ENCODE measurements at places on chromosomes 16 and 17. TPM values are rescaled to one million over a fixed set of nuclear protein-coding genes. Genes with fewer than 3 reads are reported as not detected.

METRNL gene
- 68.4 TPM for total RNA-seq

PPM1D gene
- 7.4 TPM for total RNA-seq

CRYM gene
- 78.2 TPM for total RNA-seq

SDR42E1 gene
- total RNA-seq: 0.92 TPM

SPATA32 gene
- total RNA-seq: not detected

NGFR gene
- total RNA-seq: 4.1 TPM

TAC4 gene
- not detected for total RNA-seq

CETP gene
- total RNA-seq: 0.37 TPM

ANTKMT gene
- total RNA-seq: 31.2 TPM

HBA2 gene
- total RNA-seq: 37.2 TPM

DNA sequence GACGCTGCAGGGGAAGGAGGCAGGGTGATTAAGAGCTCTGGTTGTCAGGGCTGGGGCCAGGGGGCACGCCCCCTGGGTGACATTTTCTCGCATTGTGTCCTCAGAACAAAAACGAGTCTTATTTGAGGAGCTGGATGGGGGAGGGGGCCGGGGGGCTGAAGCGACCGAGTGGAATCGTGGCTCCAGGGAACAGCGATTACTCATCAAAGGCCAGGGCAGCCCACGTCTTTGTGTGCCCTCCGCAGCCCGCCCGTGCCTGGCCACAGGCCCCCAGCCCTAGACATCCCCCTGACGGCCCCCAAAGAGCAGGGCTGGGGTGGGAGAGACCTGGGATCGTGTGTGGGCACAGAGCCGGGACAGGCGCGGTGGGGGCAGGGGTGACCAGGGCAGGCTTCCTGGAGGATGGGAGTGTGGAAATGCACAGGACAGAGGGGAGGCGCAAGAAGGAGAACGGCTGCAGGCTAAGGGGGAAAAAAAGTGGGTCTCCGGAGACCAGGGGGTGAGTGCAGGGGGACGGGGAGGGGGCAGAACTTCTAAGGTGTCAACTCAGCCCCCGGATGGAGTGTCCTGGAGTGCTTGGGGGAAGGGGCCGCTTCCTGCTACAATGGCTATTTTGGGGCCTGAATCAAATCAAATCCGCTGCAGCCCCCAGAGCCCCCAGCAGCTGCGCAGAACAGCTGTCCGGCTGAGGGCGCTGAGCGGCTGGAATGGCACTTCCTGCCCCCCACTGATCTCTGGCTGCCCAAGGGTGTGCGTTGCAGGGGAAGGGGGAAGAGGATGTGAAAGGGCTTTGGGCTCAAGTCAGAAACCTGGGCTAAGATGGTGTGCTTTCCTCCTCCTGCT lies 24.0 kb upstream of the PHB1 start:
- no peak for DNase-seq

GRCh38 chr17:8503368-8503767 lies 67.7 kb downstream of the NDEL1 start:
- peak; percentile 49 for DNase-seq

- peak; percentile 90 for DNase-seq
Observed at GRCh38 chr16:30698816-30699614, at the start of gene SRCAP. Gene SRCAP (plus strand): TSS chr16:30699171. CDS start chr16:30700825, 1,654 bp downstream.

- DNase-seq: peak; percentile 78
Observed at GRCh38 chr17:44220213-44221083, 973 bp upstream of the UBTF start.

DNA sequence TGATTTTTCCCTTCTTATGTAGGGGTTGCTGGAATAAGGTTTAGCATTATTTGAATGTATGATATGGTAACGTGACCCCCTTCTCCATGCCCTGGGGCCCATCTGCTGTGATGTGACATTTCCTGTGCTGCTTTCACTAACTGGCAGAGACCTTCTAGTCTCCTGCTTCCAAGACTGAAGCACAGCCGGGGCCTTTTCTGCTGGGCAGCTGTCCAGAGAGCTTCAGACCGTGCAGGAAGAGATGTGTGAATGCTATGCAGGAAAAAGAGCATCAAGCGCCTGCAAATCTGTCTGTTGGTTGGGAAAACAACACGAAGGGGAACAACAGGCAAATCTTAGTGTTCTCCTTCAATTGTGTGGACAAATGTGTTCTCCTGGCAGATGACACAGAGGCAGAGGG lies 128.5 kb downstream of the SPACA3 start:
- no peak for DNase-seq

GRCh38 chr16:21083729-21084268 lies 66.8 kb downstream of the DNAH3 start:
- peak; percentile 75 for DNase-seq

DNA sequence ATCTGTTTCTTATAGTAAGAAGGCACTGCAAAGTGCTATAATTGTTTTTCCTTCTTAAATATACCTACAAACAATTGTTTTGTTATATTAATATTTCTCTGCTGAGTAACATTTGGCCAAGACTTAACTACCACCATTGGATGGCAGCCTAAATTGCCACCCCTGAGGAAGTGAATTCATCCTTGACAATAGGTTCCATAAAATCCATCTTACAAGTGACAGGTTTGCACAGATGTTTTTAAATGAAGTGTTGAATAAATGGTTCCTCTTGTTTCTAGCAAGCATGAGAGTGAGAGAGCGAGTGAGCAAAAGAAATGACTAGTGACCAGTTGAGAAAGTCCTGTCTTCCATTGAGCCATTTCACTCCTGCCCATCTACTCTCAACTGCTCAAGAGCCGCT lies 8.3 kb upstream of the MPHOSPH6 start:
- DNase-seq: no peak

GRCh38 chr17:70089513-70090148 lies 14.6 kb downstream of the KCNJ16 start:
- DNase-seq: no peak

DNA sequence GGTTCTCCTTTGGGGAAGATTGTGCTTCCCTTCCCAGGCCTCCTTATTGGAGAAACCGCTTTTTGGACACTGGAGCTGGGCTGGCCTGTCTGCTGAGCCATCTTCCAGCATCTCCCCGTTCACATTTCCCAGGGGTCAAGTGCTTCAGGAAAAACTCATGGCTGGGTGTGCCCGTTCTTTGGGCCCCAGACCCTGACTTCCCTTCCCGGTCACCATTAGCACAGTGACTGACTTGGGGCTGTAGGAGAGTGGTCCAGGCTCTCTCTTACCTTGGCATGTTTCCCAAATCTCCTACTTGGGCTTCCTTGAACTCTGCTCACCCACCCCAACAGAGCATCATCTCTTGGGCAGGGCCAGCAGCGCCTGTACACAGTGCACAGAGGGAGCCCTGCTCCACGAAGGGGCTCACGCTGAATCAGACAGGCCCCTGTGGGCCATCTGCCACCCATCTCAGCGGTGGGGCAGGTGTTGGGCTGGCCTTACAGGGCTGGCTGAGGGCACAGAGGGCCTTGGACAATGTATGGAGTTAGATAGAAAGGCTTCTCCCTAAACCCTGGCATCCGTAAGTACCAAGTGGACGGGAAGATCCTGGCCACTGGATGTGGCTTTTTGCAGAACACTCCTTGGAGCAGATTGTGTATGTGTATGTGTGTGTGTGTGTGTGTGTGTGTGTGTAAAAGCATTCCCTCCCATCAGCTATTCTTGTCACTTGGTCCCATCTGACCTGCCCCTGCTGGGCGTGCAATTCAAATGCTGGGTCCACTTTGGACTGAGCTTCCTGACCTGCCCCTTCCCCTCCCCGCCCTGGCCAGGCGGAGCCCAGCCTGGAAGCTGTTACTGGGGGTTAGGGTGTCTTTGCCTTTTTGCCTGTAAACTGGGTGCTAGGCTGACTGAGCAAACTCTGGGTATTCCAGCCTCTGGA lies 24.9 kb upstream of the CDC42EP4 start:
- no peak for DNase-seq

- DNase-seq: no peak
Observed at GRCh38 chr17:50794361-50794760, 27.0 kb upstream of the ANKRD40CL start.

GRCh38 chr17:73650617-73651200 lies 6.5 kb upstream of the SDK2 start:
- DNase-seq: no peak

- no peak for DNase-seq
Observed at GRCh38 chr16:72829846-72830775, 217.8 kb downstream of the ZFHX3 start.

DNA sequence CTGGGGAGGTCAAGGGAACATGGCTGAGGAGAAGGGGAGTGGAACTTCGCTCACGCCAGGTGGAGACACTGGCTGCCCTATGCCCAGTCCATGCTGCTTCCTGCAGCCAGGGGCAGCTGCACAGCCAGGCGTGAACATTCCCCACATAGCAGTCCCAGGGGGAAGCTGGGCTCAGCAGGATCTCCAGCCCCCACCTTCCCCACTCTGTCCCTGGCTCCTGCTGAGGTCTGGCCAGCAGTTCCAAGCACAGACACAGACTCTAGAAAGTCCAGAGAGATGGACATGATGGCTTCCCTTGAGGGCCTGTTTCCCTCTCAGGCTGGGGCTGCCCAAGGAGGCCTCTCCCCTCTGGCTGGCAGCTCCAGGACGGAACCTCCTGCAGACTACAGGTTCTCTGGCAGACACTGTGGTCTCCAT lies 9.3 kb downstream of the JUP start:
- peak; percentile 86 for DNase-seq

DNA sequence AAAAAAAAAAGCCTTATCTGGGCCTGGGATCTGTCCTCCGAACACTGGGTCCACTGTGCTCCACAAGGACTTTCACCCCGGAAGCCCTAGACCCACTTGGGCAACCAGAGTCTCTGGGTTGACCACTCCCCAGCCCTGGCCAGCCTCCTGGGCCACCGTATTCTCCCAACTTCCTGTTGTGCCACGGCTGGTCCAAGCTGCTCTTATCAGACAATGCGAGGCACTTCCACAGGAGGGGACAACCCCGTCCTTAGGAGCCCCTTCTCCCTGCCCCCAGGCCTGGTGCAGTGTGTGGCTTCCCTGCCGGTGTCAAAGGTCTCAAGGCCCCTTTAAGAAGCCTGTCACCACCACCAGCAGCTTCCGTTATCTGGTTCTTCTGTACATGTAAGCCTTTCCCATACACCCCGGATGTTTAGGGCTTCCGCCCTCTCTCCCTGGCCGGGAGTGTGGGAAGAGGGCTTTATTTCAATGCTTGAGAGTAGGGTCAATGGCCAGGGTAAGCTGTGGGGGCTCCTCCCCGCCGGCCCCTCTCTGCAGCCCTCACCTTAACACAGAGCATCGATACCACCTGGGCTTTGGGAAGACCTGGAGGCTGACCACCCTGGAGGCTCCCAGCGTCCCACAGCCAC lies 313.0 kb downstream of the SEC14L1 start:
- peak; percentile 49 for DNase-seq

- DNase-seq: peak; percentile 11
Observed at GRCh38 chr17:19014628-19015215, 10.2 kb upstream of the FAM83G start.

DNA sequence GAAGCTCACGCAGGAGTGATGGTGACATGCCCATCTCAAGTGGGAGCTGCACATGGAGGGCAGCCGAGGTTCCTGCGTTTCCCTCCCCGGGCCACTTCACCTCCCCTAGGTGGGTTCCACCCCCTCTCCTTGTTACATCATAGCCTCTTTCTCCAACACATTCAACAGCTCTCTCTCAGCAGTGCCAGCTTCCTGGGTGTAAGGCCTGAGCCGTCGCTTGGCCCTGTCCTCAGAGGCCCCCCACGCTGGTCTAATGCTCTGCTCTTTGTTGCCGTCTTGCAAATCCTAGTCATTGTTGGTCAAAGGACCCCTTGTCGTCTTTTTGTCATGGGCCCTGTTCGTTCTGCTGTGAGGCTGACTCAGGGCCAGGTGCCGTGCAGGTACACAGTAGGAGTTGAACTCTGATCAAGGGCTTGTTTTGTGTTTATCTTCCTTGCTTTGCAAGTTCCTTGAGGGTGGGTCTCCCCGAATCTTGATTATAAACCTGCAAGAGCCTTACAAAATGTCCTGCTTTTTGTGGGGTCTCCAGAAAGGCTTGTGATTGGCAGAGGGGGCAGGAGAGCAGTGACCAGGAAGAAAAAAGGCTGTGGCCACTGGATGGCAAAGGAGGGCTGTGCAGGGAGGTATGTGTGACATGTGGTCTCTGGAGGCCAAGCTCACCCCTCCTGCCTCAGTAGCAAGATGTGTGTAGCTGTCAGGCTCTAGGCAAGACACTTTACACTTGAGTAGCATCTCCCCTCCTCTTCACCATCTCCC lies 136.6 kb downstream of the CCDC182 start:
- no peak for DNase-seq

GRCh38 chr16:81876273-81876900 lies 97.3 kb downstream of the PLCG2 start:
- DNase-seq: no peak

GRCh38 chr17:29148790-29149430 lies 31.3 kb downstream of the MYO18A start:
- DNase-seq: peak; percentile 98

DNA sequence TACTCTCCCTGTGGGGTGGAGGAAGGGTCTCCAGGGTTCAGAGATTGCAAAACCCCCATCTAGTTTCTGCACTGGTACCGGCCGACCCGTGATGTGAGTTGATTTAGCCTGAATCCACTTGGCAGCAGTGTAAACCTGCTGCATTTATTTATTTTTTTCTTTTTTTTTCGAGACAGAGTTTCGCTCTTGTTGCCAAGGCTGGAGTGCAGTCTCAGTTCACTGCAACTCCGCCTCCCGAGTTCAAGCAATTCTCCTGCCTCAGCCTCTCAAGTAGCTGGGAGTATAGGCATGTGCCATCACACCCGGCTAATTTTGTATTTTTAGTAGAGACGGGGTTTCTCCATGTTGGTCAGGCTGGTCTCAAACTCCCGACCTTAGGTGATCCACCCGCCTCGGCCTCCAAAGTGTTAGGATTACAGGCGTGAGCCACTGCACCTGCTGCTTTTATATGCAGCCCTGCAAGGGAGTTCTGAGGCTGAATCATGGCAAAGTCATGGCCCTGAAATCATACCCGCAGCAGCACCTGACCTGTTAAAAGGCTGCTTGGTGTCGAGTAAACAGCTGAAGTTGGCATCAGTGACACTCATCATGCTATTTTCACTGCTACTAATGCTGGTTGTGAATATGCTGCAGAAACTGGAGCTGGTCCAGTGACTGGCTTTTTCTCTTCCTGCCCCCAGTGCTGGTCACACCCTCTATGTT lies 21.4 kb downstream of the DEXI start:
- no peak for DNase-seq

- no peak for DNase-seq
Observed at GRCh38 chr16:73152386-73153125, 104.6 kb upstream of the ZFHX3 start.

- no peak for DNase-seq
Observed at GRCh38 chr17:46916211-46916610, 6.7 kb upstream of the GOSR2 start.

DNA sequence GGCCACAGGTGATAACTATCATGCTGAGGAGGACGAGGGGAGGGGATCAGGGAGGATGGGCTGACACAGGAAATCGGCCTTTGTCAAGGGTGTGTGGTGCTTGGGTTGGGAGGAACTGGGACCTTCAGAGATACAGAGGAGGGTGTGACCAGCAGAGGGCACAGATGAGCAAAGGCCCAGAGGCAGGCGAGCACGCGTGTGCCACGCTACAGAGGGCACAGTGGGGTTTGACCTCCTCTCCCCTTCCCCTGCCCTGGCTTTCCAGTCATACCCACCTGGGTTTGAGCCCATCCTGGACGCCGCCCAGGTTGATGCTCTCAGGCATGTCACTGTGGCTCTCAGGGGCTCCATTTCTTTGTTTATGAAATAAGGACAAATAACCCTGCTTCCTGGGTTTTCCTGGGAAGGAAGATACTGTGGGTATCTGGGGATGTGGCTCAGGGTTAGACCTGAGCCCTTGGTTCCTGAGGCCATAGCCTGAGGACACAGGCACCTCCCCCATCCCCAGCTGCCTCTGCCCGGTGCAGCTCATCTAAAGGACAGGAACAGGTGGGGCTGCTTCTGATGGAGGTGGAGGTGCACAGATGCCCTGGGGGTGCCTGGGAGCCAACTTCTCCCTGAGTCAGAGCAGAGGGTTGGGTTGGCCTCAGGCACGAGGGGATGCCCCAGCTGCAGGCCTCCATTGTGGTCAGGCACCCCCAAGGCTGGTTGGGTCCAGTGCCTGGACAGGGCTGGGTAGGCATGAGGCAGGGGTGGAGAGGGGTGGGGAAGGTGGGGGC lies 51.8 kb downstream of the BEAN1 start:
- DNase-seq: peak; percentile 83

Data from left ventricle myocardium superior (tissue), 1 donor.